Panc1 (cell line): ENCODE measurements at places on chromosomes 12 and 14. TPM values are rescaled to one million over a fixed set of nuclear protein-coding genes. Genes with fewer than 3 reads are reported as not detected.

GRCh38 chr14:75968456-75968855 is 13.3 kb downstream of the TGFB3 start:
- DNase-seq: no peak
- H3K4me3 ChIP-seq: no peak overlapping the region
- H3K27me3 ChIP-seq: no peaks in the 10 kb centered on the region
- no peak overlapping the region for H3K27ac ChIP-seq
- H3K36me3 ChIP-seq: no peaks in the 10 kb centered on the region

DNA sequence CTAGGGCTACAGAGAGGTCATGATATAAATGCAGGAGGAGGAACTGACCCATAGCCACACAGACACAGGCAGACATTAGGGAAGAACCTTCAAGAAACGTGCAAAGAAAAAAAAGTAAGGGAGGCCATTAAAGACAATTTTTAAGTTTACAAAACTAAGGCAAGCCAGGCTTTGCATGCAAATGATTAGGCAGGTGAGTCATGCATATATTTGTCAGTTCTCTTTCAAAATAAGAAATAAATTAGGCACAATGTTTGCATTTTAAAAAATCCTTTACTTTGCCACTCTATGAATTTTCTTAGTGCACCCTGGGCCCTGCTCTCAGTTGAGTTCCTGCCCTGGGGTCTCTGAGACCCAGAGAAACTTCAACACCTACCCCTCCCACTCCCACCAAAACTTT is 75.0 kb downstream of the PRMT8 start:
- H3K4me1 ChIP-seq: no peaks in the 10 kb centered on the region
- no peaks in the 10 kb centered on the region for H3K36me3 ChIP-seq
- no peak overlapping the region for H3K4me3 ChIP-seq
- H3K27ac ChIP-seq: no peak overlapping the region
- DNase-seq: no peak
- H3K27me3 ChIP-seq: no peaks in the 10 kb centered on the region; the same call in 1 of the 2 replicates

The LHX5 gene
- not detected for total RNA-seq

The MYH6 gene
- total RNA-seq: not detected

GRCh38 chr12:106128585-106129328 is 10.0 kb downstream of the NUAK1 start:
- H3K27ac ChIP-seq: peak overlapping the region; percentile 96
- no peak for DNase-seq
- no peaks in the 10 kb centered on the region for H3K27me3 ChIP-seq
- H3K4me1 ChIP-seq: peaks cover 95% of the 10 kb centered on the region
- no peak overlapping the region for H3K4me3 ChIP-seq

DNA sequence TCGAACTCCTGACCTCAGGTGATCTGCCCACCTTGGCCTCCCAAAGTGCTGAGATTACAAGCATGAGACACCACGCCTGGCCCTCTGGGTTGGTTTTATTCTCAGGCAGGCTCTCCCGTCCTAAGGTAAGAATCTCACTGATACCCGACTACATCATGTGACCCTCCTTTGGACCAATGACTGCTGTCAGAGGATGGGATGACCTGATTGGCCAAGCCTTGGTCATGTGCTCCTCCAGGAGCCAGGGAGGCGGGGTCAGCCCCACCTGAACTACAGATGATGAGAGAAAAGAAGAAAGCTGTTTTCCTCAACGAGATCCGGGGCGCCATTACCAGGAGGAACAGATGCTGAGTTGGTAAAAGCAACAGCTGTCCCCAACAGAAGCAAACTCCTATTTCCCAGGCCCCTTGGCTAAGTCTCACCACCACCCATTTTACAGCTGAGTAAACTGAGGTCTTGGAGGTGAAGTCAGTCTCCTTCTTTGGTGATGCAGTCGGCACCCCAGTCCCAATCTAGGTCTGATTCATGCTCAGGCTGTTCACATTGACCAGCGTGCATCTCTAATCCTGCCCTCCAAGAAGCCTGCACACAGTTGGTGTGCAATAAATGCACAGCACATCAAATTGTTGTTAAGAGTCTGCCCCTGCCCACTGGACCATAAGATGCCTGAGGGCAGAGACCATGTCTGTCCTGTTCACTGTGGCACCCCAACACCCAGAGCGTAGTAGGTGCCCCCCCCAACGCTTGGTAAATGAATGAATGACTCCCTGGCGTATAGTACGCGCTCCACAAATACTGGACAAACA is 118.8 kb downstream of the SCARB1 start:
- no peak for DNase-seq
- peak overlapping the region; percentile 100 for H3K27ac ChIP-seq
- no peaks in the 10 kb centered on the region for H3K27me3 ChIP-seq
- H3K4me1 ChIP-seq: peaks cover 86% of the 10 kb centered on the region
- no peaks in the 10 kb centered on the region for H3K36me3 ChIP-seq
- H3K4me3 ChIP-seq: no peak overlapping the region

The RTL1 gene
- not detected for total RNA-seq

DNA sequence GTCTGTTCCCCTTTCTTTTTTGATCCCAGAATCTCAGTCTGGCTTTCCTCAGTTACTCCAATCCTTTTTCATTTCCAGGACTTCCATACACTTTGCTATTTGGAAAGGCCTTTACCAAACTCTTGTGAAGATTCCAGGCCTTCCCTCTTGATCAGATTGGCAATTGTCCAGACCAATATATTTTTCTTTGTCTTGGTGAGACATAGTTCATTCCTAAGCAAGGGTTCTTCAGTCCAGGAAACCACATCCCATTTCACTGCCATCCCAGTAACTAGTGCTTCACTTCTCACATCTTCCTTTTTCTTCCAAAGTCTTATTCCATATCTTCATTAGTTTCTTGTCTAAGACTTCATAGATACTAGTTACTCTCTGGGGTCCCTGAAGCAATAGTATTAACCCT is 2.1 kb upstream of the PTPRQ start:
- no peak overlapping the region for H3K4me3 ChIP-seq
- no peaks in the 10 kb centered on the region for H3K36me3 ChIP-seq
- DNase-seq: no peak

DNA sequence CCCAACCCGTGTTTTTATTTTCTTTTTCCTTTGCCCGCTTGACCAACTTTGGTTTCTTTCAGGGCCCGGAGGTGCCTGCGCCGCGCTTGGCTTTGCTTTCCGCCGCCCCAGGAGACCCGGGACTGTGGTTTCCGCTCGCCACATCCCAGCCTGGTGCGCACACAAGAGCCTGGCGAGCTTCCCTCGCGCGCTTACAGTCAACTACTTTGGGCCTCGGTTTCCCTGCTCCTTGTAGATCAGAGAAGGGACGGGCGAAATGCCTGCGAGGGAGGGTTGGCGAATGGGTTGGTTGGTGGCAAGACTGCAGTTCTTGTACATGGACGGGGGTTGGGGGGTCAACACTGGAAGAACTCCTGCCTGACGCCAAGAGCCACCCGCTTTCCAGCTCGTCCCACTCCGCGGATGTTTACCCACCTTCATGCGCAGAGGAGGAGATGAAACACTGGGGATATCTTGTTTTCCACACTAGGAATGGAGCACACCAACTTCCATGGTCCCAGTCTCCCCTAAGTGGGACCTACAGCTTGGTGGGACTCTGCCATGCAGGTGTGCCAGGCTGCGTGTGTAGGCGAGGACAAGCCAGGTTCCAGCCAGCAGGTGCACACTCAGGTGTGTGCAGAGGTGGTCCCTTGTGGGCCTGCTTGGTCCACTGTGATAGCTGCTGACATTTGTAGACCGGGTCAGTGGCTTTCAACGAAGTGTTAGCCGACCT is 16.6 kb upstream of the TBX3 start:
- H3K27me3 ChIP-seq: peaks cover 25% of the 10 kb centered on the region
- no peaks in the 10 kb centered on the region for H3K4me1 ChIP-seq
- no peaks in the 10 kb centered on the region for H3K36me3 ChIP-seq
- DNase-seq: no peak

DNA sequence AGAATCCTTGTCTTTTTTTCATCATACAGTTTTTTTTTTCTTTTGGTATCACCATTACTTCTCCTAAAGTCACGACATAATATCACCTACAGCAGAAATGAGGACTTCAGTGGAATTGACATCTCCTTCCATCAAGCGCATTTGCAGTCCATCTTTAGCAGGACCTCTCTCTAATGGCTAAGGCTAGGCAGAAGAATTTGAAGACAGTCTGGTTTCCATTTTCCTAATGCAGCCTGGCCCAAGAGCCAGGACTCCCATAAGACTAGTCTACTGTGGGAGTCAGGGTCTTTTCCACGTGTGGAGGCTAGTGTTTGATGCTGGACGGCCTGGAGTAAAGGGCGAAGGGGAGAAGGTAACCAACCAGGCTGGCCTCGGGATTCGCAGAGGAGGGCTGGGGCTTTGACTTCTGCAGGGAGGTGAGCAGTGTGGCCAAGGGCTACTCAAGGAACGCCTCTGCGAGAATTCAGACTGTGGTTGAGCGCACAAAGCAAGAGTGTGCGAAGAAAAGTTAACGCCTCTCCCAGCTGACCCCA is 769 bp upstream of the ZNF740 start:
- no peak for DNase-seq
- peak overlapping the region; percentile 98 for H3K27ac ChIP-seq
- H3K4me3 ChIP-seq: peak overlapping the region; percentile 70

DNA sequence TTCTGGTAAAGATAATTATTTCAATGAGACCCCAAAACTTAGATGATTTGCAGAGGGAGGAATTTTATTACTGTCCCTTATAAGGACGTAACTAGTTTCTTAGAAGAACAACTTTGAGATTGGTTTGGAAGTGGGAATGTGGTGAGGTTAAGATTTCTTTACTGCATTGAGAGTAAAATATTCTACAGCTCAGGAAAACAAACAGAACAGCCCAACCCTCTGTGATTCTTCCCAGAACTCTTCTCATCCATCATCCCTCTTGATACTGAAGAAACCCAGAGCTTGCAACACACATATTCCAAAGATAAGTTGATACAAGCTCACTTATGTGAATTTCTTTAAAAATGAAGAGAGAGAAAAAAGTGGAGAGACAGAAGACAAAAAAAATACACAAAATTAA is 234.2 kb downstream of the CRADD start:
- no peaks in the 10 kb centered on the region for H3K4me1 ChIP-seq
- no peaks in the 10 kb centered on the region for H3K27me3 ChIP-seq
- H3K36me3 ChIP-seq: no peaks in the 10 kb centered on the region
- H3K4me3 ChIP-seq: no peak overlapping the region
- no peak overlapping the region for H3K27ac ChIP-seq
- DNase-seq: no peak

The GUCY2C gene
- total RNA-seq: 0.13 TPM

GRCh38 chr12:14775636-14775980 is 27.7 kb downstream of the WBP11 start:
- H3K4me3 ChIP-seq: peak overlapping the region; percentile 88
- H3K27ac ChIP-seq: peak overlapping the region; percentile 93
- H3K27me3 ChIP-seq: no peaks in the 10 kb centered on the region
- no peaks in the 10 kb centered on the region; the same call in none of the 2 replicates for H3K36me3 ChIP-seq
- peaks cover 12% of the 10 kb centered on the region for H3K4me1 ChIP-seq
- no peak for DNase-seq

The PRIMA1 gene
- 0.26 TPM for total RNA-seq

DNA sequence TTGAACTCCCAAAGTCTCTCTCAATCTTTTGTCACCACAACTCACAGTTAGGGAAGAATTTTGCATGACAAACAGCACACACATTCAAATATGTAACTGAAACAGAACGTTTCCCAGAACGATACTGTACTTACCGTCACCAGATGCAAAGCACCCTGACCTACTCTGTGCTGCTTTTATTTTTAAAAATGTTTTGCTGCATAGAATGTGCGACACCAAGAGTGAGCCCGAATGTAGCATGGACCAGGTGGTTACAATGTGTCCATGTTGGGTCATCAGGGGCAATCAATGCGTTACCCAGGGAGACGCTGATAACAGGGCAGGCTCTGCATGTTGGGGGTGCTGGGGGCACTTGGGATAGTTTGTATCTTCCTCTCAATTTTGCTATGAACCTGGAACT is 14.6 kb upstream of the EIF5 start:
- H3K27ac ChIP-seq: no peak overlapping the region
- no peak for DNase-seq
- H3K4me1 ChIP-seq: no peaks in the 10 kb centered on the region
- H3K27me3 ChIP-seq: no peaks in the 10 kb centered on the region
- H3K36me3 ChIP-seq: no peaks in the 10 kb centered on the region

- peaks cover 6% of the 10 kb centered on the region; the same call in 1 of the 2 replicates for H3K4me1 ChIP-seq
- DNase-seq: no peak
- peak within 1 kb of the TSS; percentile 59 for H3K4me3 ChIP-seq
- no peaks in the 10 kb centered on the region for H3K27me3 ChIP-seq
These were observed at the start of gene CEP170B for GRCh38 chr14:104865081-104865630. Gene CEP170B, plus strand, starts transcription at chr14:104865268. Its CDS starts 3,183 bp downstream, at chr14:104868451.

- no peaks in the 10 kb centered on the region for H3K36me3 ChIP-seq
- H3K4me3 ChIP-seq: no peak overlapping the region
- H3K27ac ChIP-seq: no peak overlapping the region
- no peak for DNase-seq
These were observed 11.8 kb upstream of the ENDOU start for GRCh38 chr12:47736877-47737676.

The BICDL1 gene
- 22.2 TPM for total RNA-seq

DNA sequence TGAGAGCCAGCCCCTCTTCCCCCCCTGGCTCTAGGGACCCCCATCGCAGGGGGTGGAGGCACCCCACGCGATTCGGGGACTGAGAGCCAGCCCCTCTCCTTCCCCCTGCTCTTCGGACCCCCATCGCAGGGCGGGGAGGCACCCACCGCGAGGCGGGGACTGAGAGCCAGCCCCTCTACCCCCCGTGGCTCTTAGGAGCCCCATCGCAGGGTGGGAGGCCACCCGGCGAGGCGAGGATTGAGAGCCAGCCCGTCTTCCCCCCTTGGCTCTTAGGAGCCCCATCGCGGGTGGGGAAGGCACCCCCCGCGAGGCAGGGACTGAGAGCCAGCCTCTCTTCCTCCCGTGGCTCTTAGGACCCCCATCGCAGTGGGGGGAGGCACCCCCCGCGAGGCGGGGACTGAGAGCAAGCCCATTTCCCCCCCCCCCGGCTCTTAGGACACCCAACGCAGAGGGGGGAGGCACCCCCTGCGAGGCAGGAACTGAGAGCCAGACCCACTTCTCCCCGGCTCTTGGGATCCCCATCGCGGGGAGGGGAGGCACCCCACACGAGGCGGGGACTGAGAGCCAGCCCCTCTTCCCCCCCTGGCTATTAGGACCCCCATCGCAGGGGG is 45.6 kb downstream of the DDX11 start:
- peaks cover 27% of the 10 kb centered on the region for H3K4me1 ChIP-seq
- DNase-seq: no peak
- no peaks in the 10 kb centered on the region for H3K36me3 ChIP-seq
- no peak overlapping the region for H3K27ac ChIP-seq
- peak overlapping the region; percentile 46 for H3K4me3 ChIP-seq
- no peaks in the 10 kb centered on the region; the same call in 1 of the 2 replicates for H3K27me3 ChIP-seq

The AQP2 gene
- 0.36 TPM for total RNA-seq

DNA sequence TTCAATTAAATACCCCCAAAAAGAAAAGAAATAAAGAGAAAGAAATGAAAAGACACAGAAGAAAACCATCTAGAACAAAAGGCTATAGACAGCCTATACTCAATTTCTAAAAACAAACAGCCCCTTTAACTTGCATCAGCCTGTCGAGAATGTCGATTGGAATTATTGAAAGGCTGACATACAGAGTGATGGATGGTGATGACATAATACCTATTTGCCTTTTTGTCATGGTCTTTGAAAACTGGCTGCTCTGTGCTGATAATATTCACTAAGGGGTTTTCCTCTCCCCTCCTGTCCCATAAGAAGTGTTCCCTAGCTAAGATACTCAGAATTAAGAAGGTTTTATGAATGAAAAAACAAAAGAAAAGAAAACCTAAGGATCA is 393.7 kb downstream of the SOX5 start:
- no peak overlapping the region for H3K27ac ChIP-seq
- no peaks in the 10 kb centered on the region for H3K27me3 ChIP-seq
- H3K4me3 ChIP-seq: no peak overlapping the region
- no peaks in the 10 kb centered on the region for H3K4me1 ChIP-seq
- no peak for DNase-seq
